Suprapubic skin (tissue), 4 donors: ENCODE measurements at places on chromosomes 6 and 20. TPM values are rescaled to one million over a fixed set of nuclear protein-coding genes. Genes with fewer than 3 reads are reported as not detected.
A peak's percentile ranks its signal among the peaks of the same experiment; 100 is the strongest.

GRCh38 chr20:24828992-24829648 is 119.9 kb upstream of the CST7 start:
- H3K4me1 ChIP-seq = no peaks in the 10 kb centered on the region
- no peak for DNase-seq
- no peaks in the 10 kb centered on the region for H3K36me3 ChIP-seq

The STX11 gene
- 28.2 TPM for total RNA-seq

GRCh38 chr6:133888929-133889556 is at the start of gene TCF21:
Gene TCF21, plus strand, starts transcription at chr6:133889113. Its CDS starts 285 bp downstream, at chr6:133889398.
- no peak for DNase-seq
- H3K4me3 ChIP-seq = peak within 1 kb of the TSS; percentile 15
- peaks cover 29% of the 10 kb centered on the region for H3K4me1 ChIP-seq
- H3K27me3 ChIP-seq = peaks cover 88% of the 10 kb centered on the region
- no peak within 1 kb of the TSS for H3K27ac ChIP-seq

DNA sequence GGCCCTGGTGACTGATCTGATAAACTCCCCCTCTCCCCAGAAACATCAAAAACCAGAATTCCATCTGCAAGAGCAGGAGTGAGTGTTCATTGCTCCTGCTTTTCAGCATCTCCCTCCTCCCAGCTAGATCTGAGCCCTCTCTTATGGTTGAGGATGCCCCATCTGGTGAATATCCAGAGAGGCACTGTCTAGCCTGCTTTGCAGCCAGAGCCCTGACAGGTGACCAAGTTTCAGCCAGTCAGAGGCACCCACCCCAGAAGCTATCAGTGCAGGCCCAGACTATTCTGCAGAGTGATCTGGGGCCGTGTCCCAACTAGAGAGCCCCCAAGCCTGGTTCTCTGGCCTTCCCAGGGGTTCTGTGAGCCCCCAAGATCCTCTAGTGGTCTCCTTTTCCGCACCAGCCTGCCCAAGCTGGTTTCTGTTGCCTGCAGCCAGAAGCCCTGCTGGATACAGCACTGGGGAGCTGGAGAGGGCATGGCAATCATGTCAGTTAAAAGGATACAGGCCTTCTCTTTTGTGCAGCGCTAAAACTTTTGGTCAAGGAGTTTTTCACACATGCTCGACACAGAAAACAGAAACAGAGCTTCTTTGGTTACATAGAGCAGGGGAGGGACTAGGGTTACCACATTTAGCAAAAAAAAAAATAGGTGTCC is 6.6 kb upstream of the BMP7 start:
- H3K27ac ChIP-seq = no peak overlapping the region
- H3K27me3 ChIP-seq = peaks cover 3% of the 10 kb centered on the region
- no peaks in the 10 kb centered on the region for H3K36me3 ChIP-seq
- H3K4me1 ChIP-seq = no peaks in the 10 kb centered on the region
- DNase-seq = no peak

- H3K4me3 ChIP-seq = no peak overlapping the region
- no peaks in the 10 kb centered on the region for H3K27me3 ChIP-seq
- no peaks in the 10 kb centered on the region for H3K36me3 ChIP-seq
- DNase-seq = no peak
- no peak overlapping the region for H3K27ac ChIP-seq
These were observed 37.1 kb downstream of the TNFAIP3 start for GRCh38 chr6:137903933-137904821.

- H3K27me3 ChIP-seq = peaks cover 95% of the 10 kb centered on the region
- no peak overlapping the region for H3K27ac ChIP-seq
- H3K36me3 ChIP-seq = no peaks in the 10 kb centered on the region
- no peak for DNase-seq
- H3K4me1 ChIP-seq = peaks cover 38% of the 10 kb centered on the region
- no peak overlapping the region for H3K4me3 ChIP-seq
These were observed 5.0 kb downstream of the TCF21 start for GRCh38 chr6:133893946-133894345.

The SLC22A2 gene
- total RNA-seq = not detected

GRCh38 chr20:15380770-15381169 is 1043.4 kb upstream of the FLRT3 start:
- no peak overlapping the region for H3K27ac ChIP-seq
- no peaks in the 10 kb centered on the region for H3K27me3 ChIP-seq
- H3K4me3 ChIP-seq = no peak overlapping the region
- no peaks in the 10 kb centered on the region for H3K4me1 ChIP-seq

- DNase-seq = no peak
- H3K27ac ChIP-seq = no peak overlapping the region
- H3K4me1 ChIP-seq = no peaks in the 10 kb centered on the region
These were observed 107.4 kb downstream of the B3GAT2 start for GRCh38 chr6:70849348-70850069.

GRCh38 chr6:30565772-30566171 is 5.5 kb upstream of the ABCF1 start:
- H3K36me3 ChIP-seq = peaks cover 18% of the 10 kb centered on the region
- no peaks in the 10 kb centered on the region for H3K27me3 ChIP-seq
- no peak for DNase-seq
- H3K27ac ChIP-seq = no peak overlapping the region
